ENCODE measurements at places on chromosomes 5 and 9. TPM values are rescaled to one million over a fixed set of nuclear protein-coding genes. Genes with fewer than 3 reads are reported as not detected.

ANKRD31 gene
- under 0.01 TPM for total RNA-seq

PCDHB8 gene
- 0.26 TPM for total RNA-seq

MARCOL gene
- total RNA-seq, result not detected

JAKMIP2 gene
- 0.13 TPM for total RNA-seq

ADAMTS12 gene
- total RNA-seq, result 49.7 TPM

SURF1 gene
- total RNA-seq, result 21.1 TPM

PDE8B gene
- total RNA-seq, result 0.46 TPM

LCN9 gene
- total RNA-seq, result not detected

OGN gene
- 24.7 TPM for total RNA-seq

TGFBR1 gene
- 65.7 TPM for total RNA-seq

LRRC70 gene
- 1.0 TPM for total RNA-seq

IRX2 gene
- 0.69 TPM for total RNA-seq

SLCO6A1 gene
- not detected for total RNA-seq

TSSK1B gene
- total RNA-seq, result 0.46 TPM

SLIT3 gene
- total RNA-seq, result 69.2 TPM

OR13J1 gene
- not detected for total RNA-seq

CD14 gene
- total RNA-seq, result 4.8 TPM

SPACA9 gene
- total RNA-seq, result 4.0 TPM

SH2D3C gene
- 2.2 TPM for total RNA-seq

C6 gene
- 0.26 TPM for total RNA-seq

SH3TC2 gene
- total RNA-seq, result 2.4 TPM

HMGCR gene
- 60.6 TPM for total RNA-seq

CTNNA1 gene
- total RNA-seq, result 447 TPM

Measured in smooth muscle cell of the pulmonary artery (primary cell).